ENCODE measurements at places on chromosomes 1 and 21. TPM values are rescaled to one million over a fixed set of nuclear protein-coding genes. Genes with fewer than 3 reads are reported as not detected.

DNA sequence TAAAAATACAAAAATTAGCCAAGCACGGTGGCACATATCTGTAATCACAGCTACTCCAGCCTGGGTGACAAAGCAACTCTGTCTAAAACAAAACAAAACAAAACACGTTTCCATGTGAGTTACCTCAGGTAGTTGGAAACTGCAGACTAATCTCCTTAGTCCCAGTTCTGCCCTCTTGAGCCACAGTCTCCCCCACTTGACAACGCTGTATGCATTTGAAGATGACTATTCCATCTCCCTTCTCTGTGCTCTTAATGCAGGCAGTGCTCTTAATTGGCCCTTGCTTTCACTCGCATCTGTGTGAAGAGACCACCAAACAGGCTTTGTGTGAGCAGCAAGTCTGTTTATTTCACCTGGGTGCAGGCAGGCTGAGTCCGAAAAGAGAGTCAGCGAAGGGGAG lies 19.6 kb upstream of the DHCR24 start:
- DNase-seq = no peak

GRCh38 chr1:74481607-74482006 lies 30.8 kb downstream of the LRRC53 start:
- DNase-seq = no peak

Gene DCST1
- not detected for total RNA-seq

GRCh38 chr1:156689035-156689952 lies 12.1 kb upstream of the NES start:
- no peak for DNase-seq

- DNase-seq = no peak
These were observed 61.6 kb downstream of the SELENOF start for GRCh38 chr1:86852289-86852688.

DNA sequence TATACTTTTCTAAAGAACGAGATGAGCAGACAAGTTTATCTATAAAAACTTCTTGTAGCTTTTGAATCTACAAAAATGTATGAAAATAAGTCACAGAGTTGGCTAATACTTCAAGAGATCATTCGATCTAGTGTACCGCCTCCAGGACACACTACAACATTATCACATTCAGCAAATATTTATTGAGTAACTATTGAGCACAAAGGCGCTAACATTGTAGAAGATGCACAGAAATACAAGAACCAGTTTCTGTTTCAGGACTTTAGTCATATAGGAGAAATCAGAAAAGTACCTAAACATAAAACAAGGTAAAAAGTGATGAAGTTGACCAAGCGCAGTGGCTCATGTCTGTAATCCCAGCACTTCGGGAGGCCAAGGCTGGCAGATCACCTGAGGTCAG lies 20.6 kb downstream of the WASF2 start:
- no peak for DNase-seq

Gene PKN2
- 113 TPM for total RNA-seq

DNA sequence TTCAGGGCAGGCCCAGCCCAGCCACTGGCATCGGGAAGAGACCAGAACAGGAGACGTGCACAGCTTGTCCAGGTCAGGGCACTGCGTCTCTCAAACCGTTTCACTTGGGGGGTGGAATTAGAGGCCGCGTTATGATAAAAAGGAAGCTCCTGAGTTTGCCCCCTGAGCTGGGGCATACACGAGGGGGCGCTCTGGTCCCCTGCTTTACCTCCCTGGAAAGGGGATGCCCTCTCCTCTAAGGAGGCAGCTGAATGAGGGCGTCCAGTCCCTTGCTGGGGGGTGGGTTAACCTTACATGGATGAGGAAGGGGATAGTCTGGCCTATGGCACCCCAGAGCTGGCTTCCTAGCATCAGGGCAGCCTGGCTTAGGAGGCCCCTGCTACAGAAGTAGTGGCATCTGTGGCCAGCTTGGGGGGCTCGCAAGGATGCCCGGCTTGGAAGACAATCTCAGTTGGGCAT lies 2.3 kb downstream of the MYOG start:
- DNase-seq = no peak
